ENCODE measurements at places on chromosomes 7 and 10.

- DNase-seq = no peak
These were observed 19.7 kb upstream of the PRPF18 start for GRCh38 chr10:13567030-13567429.

- DNase-seq = no peak
These were observed 1.5 kb downstream of the DNAJC12 start for GRCh38 chr10:67836488-67836887.

DNA sequence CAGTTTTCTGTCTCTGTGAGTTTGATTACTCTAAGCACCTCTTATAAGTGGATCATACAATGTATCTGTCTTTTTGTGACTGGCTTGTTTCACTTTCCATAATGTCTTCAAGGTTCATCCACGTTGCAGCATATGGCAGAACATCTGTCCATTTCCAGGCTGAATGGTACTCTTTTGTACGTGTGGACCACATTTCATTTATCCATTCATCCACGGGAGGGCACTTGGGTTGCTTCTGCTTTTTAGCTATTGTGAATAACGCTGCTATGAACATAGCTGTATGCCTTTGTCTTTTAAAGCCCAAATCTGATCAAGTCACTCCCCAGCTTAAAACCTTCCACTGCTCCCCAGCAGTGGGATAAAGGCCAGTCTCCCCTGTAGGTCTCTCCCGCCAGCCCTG, 31.5 kb downstream of the EGFR start:
- no peak for DNase-seq

- DNase-seq = no peak
These were observed 353 bp downstream of the EPHB6 start for GRCh38 chr7:142855114-142855743.

DNA sequence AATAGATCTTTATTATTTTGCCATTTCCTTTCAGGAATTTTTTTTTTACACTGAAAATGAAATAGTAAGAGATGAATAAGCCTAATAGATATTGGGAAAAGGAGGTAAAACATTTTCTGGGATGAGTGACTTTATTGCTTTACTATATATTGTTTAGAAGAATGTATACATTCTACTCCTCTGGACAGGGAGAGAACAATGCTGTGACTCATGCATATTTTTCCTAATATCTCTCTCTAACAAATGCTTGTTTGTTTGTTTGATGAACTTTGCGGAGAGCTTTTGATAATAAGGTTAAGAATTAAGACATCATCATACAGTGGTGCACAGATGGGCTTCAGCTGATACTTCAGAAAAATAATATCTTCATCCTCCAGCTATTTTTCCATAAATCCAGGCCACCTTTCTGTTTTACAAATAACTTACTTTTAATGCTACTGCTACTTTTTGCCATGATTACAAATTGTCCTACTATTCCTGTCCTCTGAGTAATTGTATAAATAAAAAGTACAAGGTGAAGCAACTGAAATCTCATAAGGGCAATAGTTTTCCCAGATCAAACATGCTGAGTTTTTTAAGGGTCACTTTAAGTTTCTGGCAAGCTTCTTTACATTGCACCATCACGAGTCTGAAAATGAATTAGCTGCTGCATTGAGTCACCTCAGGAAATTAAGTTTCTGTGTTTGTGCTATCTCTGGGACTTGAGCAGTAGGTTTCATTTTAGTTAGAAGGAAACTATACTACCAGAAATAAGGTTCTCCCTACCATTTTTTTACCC, 207.3 kb upstream of the POT1 start:
- no peak for DNase-seq

- DNase-seq = no peak
These were observed 4.5 kb upstream of the MGAM start for GRCh38 chr7:141991140-141991539.

GRCh38 chr7:919114-919442, 35.4 kb downstream of the ADAP1 start:
- DNase-seq = no peak

- no peak for DNase-seq
These were observed 141.0 kb downstream of the DKK1 start for GRCh38 chr10:52455098-52455497.

DNA sequence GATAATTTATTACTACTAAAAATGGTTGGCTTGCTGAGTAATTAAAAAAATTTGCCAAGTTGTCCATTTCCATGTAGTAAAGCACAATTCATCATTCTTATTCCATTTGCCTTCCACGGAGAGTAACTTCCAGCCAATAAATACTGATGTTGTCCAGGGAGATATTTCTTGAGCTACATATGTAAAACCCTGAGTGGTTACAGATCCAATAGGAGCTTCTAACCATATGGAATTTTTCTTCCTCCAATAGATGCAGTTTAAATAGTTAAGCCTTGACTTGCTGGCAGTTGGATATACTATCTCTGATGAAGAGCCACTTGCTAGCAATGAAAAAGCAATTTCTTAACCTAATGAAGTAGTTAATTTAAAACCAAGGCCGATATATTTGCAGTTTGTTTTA, 271.1 kb downstream of the PLXDC2 start:
- DNase-seq = no peak

GRCh38 chr7:16627236-16627635, 18.3 kb downstream of the ANKMY2 start:
- no peak for DNase-seq

DNA sequence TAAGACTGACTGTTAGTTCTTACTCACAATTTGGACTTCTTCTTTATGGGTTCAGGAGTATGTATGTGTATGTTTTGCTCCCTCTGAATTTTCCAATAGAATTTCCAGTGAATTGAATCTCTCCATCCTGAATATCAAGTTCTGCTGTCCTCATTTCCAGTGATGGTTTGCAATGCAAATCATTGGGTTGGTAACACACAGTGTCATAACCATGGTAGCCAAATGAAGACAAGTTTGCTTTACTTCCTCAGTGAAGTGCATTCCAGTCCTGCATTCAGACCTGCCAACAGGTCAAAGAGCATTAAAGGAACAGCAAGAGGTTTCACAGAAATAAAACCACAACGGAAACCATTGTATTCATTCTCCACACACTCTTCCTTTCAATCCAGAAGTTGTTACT, 15.2 kb downstream of the ITPRID1 start:
- no peak for DNase-seq

DNA sequence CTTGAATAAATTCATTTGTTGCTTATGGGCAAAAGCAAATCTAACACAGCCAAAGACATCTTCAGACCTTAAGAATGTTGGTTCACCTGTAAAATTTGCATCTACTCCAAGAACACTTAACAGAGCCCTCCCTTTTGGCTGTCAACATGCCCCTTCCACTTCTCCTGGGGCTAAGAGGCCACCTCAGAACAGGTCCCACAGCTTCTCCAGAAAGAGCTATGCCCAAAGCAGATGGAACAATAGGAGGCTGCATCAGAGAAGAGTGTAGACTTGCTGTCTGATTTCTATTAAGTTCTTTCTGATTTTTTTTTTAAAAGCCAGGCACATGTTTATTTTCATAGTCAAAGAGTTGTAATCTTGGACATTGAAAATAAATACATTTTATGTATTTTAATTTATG, 26.1 kb upstream of the TRIL start:
- DNase-seq = no peak

DNA sequence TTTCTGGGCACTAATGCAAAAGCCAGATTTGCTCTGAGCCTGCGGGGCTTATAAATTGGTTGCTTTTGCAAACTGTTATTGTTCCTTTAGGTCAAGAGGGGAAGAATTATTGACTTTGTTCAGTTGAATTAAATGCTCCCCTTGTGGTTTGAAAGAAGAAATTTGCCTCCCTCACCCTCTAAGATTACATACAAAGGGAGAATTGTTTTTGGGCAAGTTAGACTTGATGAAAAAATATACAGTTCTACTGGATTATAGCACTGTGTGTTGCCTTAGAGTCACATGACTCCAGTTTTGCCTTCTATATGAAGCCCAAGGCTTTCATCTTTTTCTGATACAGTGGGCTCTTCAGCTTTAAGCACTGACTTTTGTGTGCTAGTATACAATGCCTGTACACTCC, 1265.8 kb upstream of the LRRTM3 start:
- DNase-seq = no peak

- no peak for DNase-seq
These were observed 2.0 kb downstream of the VSTM2A start for GRCh38 chr7:54544149-54544526.

GRCh38 chr7:44580945-44581878, 819 bp downstream of the TMED4 start:
- no peak for DNase-seq

- no peak for DNase-seq
These were observed 107.0 kb downstream of the HIP1 start for GRCh38 chr7:75631711-75632110.

GRCh38 chr7:7577888-7578287, 11.2 kb downstream of the MIOS start:
- DNase-seq = no peak

GRCh38 chr10:114301951-114302710, 63.1 kb downstream of the VWA2 start:
- DNase-seq = no peak

DNA sequence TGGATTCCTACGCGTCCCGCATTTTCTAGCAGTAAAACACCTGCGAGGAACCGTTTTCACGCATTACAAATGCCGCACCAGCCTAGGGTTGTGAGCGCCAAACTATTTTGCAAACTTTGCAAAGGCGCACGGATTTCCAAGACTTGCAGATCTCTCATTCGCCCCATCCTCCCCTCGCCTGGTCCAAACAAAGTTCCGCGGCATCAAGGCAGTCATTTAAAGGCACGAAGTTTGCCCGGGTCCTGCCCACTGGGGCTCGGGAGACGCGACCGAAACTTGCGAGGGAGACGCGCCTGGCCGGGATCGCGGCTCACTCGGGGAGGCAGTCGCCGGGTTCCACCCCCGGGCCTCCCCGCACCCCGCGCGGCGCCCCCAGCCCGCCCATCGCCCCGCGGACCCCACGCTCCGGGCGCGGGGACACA, 613 bp downstream of the USP6NL start:
- no peak for DNase-seq

DNA sequence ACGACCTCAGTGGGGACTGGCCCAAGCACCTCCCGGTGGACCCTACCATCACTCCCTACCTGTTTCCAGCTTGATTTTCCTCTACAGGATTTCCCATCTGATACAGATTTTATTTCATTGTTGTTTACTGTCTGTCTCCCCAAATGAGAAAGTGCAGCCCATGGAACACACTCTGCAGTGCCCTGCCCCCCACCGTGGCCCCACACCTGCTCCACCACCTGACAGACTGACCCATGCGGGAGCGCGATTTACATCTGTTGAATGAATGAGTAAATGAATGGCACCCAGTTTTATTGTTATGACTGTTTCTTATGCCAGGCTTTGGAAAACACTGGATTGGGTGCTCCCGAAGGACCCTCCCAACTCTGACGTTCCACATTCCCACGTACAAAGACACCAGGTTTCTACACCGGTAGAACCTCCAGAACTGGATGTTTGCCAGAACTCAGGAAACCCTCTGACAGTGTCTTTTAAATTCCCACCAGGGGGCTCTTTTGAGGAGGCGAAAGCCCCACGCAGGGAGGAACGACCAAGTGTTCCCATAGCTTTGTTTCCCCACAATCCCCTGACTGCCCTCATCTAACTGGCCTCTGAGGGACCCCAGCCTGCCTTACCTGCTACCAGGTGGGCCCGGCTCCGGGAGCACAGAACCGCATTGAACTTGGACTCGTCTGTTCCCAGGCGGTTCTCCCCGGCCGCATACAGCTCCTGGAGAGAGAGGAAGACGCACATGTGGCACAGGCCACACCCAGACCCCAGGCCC, 29.0 kb downstream of the PLAC9 start:
- DNase-seq = no peak

DNA sequence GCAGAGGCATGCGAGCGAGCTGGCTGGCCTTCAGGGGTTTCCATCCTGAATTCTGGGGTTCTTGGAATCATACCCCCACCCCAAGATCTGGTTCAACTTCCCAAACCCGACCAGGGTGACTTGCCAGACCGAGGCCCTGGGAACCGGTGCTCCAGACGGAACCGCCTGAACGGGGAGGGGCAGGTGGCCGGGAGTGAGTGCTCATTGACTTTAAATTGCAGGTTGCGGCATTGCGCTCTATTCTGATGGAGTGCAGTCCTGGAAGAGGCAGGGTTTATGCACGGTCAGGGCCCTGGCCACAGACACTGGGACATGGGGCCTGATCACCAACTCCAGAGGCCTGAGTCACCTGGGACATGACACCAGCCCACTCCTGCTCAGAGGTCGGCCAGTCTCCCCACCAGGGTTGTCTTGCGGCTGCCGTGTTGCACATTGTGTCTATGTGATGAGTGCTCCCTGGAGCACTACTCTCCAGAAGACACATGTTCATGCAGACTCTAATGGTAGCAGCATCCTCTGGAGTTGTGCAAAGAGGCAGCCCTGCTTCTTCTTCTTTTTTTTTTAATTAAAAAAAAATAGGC, 5.8 kb upstream of the DDIT4 start:
- no peak for DNase-seq

DNA sequence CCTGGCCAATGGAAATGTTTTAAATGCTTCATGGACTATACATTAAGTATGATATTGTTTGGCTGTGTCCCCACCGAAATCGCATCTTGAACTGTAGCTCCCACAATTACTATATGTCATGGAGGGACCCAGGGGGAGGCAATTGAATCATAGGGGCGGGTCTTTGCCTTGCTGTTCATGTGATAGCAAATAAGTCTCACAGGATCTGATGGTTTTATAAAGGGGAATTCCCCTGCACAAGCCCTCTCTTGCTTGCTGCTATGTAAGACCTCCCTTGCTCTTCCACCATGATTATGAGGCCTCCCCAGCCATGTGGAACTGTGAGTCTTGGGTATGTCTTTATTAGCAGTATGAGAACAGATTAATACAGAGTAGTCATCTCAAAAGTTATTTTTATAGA, 32.4 kb upstream of the GRB10 start:
- DNase-seq = no peak

- no peak for DNase-seq
These were observed 179.4 kb downstream of the CACNA2D1 start for GRCh38 chr7:82263920-82264782.

DNA sequence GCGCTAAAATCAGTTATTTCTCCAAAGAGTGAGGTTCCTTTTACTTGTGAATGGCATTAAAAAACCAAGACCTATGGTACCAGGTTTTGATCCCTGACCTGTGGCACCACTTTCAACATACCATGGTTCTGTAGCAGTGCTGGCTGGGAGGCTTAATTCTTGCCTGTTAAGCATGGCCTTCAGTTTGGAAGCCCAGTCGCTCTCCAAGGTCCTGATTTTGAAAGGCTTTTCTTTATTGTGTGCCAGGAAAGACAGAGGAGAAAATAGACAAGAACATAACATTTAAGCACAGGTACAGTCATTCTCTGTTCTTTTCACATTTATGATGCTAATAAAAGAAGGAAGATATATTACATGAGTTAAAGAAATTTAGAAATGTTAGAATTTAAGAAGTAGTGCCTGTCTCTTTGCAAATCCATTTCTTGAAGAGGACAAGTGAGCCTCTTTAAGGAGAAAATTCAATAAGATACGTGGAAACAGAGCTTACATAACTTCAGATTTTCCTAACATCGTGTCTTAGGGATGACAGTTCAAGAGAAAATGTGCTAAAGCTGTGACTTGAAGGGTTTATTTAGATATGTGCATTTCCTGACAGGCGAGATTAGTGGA, 357.6 kb downstream of the DPP6 start:
- DNase-seq = no peak
